ENCODE measurements at places on chromosomes 11 and 22.

DNA sequence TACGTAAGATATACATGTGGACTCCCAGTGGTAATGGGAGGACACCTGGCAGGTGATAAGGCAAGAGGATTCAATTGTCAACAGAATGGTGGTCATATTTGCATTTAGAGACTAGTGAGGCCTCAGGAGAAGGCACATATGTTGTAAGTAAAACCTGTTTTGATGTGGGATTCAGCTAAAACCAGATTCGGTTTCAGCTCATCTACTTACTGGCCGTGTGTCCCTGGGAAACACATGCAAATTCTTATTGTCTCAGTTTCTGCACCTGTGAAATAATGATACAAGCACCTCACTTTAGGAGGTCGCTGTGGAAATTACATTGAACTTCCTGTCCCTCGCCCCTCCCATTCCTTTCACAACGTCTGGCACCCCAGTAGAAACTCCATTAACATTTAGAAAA is 78.9 kb upstream of the FIBIN start:
- no peak overlapping the region for H3K27ac ChIP-seq
- no peak overlapping the region for H3K4me3 ChIP-seq
- H3K36me3 ChIP-seq: no peaks in the 10 kb centered on the region
- no peak for DNase-seq

GRCh38 chr11:118438314-118438931 is 2.1 kb downstream of the KMT2A start:
- peak overlapping the region; percentile 91 for H3K4me3 ChIP-seq
- H3K27ac ChIP-seq: no peak overlapping the region
- no peaks in the 10 kb centered on the region for H3K27me3 ChIP-seq
- DNase-seq: no peak
- H3K36me3 ChIP-seq: no peaks in the 10 kb centered on the region

DNA sequence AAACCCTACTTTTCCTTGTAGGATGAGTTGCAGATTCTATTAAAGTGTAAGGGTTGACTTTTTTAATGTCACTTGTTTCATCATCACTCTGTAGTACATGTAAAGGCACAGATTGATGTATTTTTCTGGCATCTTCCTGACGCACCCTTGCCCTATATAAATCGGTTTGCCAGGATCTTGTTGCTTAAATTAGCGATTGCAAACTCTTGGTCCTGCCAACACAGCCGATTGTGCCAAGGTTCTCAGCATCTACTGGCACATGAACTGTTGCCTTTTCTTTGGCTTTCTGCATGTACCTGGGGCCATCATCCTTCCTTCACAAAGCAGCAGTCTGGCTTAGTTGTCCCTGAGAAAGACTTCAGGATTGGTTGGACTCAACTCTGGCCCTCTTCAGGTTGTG is 7.5 kb upstream of the LIN7C start:
- no peaks in the 10 kb centered on the region for H3K36me3 ChIP-seq
- DNase-seq: no peak
- no peak overlapping the region for H3K4me3 ChIP-seq
- H3K27ac ChIP-seq: no peak overlapping the region
- no peaks in the 10 kb centered on the region for H3K4me1 ChIP-seq

- no peaks in the 10 kb centered on the region for H3K27me3 ChIP-seq
- H3K27ac ChIP-seq: no peak overlapping the region
- no peak for DNase-seq
- no peaks in the 10 kb centered on the region for H3K4me1 ChIP-seq
- no peak overlapping the region for H3K4me3 ChIP-seq
Measured at GRCh38 chr11:70727899-70728620, 329.7 kb downstream of the CTTN start.

GRCh38 chr11:117828611-117829368 is 4.2 kb upstream of the FXYD2 start:
- no peak overlapping the region for H3K4me3 ChIP-seq
- DNase-seq: no peak
- no peak overlapping the region for H3K27ac ChIP-seq
- H3K4me1 ChIP-seq: no peaks in the 10 kb centered on the region

- H3K4me1 ChIP-seq: peaks cover 21% of the 10 kb centered on the region
- peaks cover 14% of the 10 kb centered on the region for H3K27me3 ChIP-seq
- H3K36me3 ChIP-seq: no peaks in the 10 kb centered on the region
Measured at GRCh38 chr22:42340829-42341383, 70.5 kb upstream of the TCF20 start.

DNA sequence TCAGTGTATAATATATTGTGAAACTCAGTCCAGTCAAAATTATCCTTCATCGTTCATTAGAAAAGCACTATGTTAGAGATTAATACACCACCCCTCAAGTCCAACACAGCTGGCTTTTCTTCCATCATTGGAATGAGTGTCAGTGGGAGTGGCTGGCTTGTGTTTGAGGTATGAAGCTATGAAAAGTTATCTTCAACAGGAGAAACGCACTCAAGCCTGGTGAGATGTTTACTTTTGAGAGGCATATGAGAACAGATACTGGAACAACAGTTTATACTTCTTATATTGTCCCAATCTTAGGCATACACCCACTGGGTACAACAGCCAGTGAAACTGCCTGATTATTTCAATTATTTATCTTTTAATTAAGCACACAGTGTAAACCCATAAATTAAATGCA is 34.3 kb downstream of the PLEKHB1 start:
- no peak overlapping the region for H3K4me3 ChIP-seq
- DNase-seq: no peak
- no peak overlapping the region for H3K27ac ChIP-seq
- no peaks in the 10 kb centered on the region for H3K4me1 ChIP-seq
- H3K36me3 ChIP-seq: 0 out of 2 replicates have a peak, but pooled peaks cover 3% of the 10 kb centered on the region

- no peak for DNase-seq
- no peaks in the 10 kb centered on the region for H3K36me3 ChIP-seq
- H3K4me3 ChIP-seq: no peak overlapping the region
- H3K27ac ChIP-seq: no peak overlapping the region
- H3K27me3 ChIP-seq: no peaks in the 10 kb centered on the region
- H3K4me1 ChIP-seq: peaks cover 8% of the 10 kb centered on the region
Measured at GRCh38 chr22:31892080-31892433, 52.3 kb upstream of the YWHAH start.

GRCh38 chr11:116656011-116656410 is 116.8 kb downstream of the BUD13 start:
- no peaks in the 10 kb centered on the region for H3K27me3 ChIP-seq
- no peaks in the 10 kb centered on the region for H3K4me1 ChIP-seq
- H3K36me3 ChIP-seq: no peaks in the 10 kb centered on the region
- H3K4me3 ChIP-seq: no peak overlapping the region

- H3K27ac ChIP-seq: no peak overlapping the region
- DNase-seq: no peak
- 0 out of 2 replicates have a peak overlapping the region, but pooled peaks have one; percentile 22 for H3K4me3 ChIP-seq
Measured at GRCh38 chr11:68038226-68038717, 553 bp upstream of the TCIRG1 start.

DNA sequence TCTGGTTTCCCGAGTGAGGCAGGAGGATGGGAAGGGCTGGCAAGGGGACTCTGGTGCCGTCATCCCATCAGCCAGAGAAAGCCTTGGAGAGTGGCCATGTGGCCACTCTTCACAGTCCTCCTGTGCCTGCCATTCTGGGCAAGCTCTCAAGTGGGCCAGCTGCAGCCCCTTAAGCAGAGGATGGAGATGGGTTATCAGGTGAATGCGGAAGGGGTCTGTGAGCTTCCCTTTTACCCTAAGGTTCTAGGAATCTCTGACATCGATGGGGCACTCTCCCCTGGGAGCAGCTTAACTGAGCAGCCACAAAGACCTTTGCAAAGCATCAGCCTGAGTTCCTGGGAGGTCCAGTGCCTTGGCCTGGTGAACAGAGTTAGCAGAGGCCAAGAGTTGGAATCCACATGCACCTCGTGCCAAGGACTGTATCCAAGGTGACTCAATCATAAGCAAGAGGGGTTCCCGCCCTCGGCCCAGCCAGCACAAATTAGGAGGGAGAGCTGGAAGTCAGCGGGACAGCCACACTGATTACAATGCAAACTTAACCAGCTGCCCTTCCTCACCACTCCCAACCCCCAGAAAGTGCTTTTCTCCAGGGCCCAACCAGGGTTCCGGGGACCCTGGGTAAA is 193.6 kb downstream of the BUD13 start:
- no peaks in the 10 kb centered on the region for H3K36me3 ChIP-seq
- H3K4me3 ChIP-seq: peak overlapping the region; percentile 35
- peaks cover 28% of the 10 kb centered on the region for H3K4me1 ChIP-seq
- no peak overlapping the region for H3K27ac ChIP-seq
- peaks cover 71% of the 10 kb centered on the region for H3K27me3 ChIP-seq
- no peak for DNase-seq

DNA sequence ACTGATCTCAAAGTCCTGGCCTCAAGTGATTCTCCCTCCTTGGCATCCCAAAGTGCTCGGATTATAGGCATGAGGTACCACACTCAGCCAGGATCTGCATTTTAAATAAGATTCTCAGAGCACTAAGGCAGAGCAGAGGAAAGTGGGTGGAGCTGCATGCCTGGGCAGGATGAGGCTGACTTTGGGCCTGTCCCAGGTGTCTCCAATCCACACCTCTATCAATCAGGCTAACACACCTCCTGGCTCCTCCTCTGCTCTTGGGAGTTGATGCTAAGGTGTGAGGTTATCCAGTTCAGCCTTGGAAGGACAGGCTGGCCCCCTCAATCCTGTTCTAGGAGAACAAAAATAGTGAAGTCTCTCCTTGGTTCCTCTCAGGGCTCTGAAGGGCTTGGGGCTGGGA is 30.2 kb upstream of the P2RY2 start:
- H3K4me1 ChIP-seq: no peaks in the 10 kb centered on the region
- no peak overlapping the region for H3K4me3 ChIP-seq
- H3K36me3 ChIP-seq: no peaks in the 10 kb centered on the region
- H3K27ac ChIP-seq: no peak overlapping the region
- no peaks in the 10 kb centered on the region for H3K27me3 ChIP-seq

DNA sequence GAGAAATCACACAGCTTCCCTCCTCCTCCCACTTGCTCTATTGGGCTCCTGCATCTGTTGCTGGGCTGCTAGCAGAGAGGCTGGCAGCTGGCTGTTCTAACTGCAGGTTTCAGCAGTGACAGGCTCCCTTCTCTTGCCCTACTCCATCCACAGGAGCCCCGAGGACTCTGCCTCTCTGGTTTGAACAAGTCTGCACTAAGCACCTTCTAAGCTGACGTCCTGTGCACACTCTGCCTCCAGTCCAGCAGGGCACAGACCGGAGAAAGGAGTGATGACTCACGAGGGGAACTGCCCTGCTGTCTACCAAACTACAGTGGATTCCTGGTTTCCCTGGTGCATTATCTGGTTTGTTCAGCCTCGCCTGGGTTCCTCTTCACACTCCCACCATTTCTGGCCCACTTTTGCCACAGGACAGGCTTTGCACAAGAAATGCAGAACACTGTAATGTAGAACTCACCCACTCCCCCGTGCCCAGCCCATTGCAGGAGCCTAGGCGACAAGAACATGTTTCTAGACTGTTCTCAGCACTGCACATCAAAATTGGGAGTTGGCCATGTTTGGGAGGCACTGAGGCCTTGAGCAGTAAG is 26.0 kb downstream of the IL10RA start:
- no peaks in the 10 kb centered on the region for H3K4me1 ChIP-seq
- no peak overlapping the region for H3K4me3 ChIP-seq
- no peaks in the 10 kb centered on the region for H3K27me3 ChIP-seq

DNA sequence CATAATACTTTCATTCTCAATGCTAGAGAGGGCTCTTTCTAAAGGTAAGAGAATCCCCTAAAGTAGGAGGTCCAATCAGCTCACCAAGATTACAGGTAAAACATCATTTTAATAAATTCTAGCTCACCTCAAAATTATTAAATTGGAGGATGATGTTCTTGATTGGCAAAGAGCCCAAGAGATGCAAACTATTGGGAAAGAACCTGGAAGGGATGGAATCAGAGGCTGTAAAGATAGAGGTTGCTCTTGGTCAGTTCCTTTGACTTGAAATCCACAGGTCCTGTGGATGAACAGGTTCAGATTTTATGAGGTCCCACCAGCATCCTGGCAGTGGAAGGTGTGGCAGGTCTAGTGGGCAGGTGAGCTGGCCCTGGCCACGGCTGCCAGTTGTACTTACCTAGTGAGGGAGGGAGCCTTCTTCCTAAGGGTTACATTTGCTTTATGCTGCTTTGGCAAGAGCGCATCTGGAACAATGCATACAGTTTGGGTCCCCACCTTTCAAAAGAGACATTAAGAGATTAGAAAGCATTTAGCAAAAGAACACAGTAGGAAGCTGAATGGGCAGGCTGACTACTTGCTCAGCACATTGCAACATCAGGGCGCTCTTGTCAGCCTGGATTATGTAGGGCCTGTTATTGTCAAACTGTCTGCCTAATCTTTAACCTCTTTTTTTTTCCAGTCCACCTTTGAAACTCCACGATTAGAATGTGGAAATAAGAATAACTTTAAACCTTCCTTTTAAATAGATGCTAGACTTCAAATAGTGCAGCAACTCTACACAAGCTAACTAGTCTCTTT is 97.0 kb downstream of the RDX start:
- no peaks in the 10 kb centered on the region for H3K36me3 ChIP-seq
- H3K4me1 ChIP-seq: peaks cover 4% of the 10 kb centered on the region
- H3K4me3 ChIP-seq: no peak overlapping the region
- no peak overlapping the region for H3K27ac ChIP-seq

GRCh38 chr11:5467527-5467926 is 18.4 kb downstream of the OR51I2 start:
- H3K4me3 ChIP-seq: no peak overlapping the region
- H3K36me3 ChIP-seq: no peaks in the 10 kb centered on the region
- no peaks in the 10 kb centered on the region for H3K27me3 ChIP-seq

DNA sequence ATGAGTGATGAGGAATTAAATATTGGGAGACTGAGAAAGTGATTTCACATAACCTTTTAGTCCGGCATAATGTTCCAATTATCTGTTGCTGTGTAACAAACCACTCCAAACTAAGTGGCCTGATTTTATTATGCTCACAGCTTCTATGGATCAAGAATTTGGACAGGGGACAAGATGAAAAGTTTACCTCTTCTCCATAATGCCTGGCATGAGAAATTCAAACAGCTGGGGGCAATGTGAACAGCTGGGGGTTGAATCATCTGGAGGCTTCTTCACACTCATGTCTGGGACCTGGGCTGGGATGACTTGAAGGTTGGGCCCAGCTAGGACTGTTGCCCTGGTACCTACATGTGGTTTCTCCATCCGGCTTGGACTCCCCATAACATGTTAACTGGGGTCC is 99.4 kb upstream of the DRD2 start:
- peaks cover 15% of the 10 kb centered on the region for H3K4me1 ChIP-seq
- DNase-seq: no peak
- no peak overlapping the region for H3K27ac ChIP-seq
- H3K36me3 ChIP-seq: no peaks in the 10 kb centered on the region

- no peaks in the 10 kb centered on the region for H3K36me3 ChIP-seq
- no peaks in the 10 kb centered on the region for H3K27me3 ChIP-seq
- H3K27ac ChIP-seq: no peak overlapping the region
- H3K4me3 ChIP-seq: no peak overlapping the region
- no peaks in the 10 kb centered on the region for H3K4me1 ChIP-seq
- no peak for DNase-seq
Measured at GRCh38 chr11:70590356-70590991, 192.1 kb downstream of the CTTN start.
